GM18507 (cell line): ENCODE measurements at places on chromosomes 4 and X.
A peak's percentile ranks its signal among the peaks of the same experiment; 100 is the strongest.

- no peak for DNase-seq
Measured at GRCh38 chr4:168847771-168848502, 162.1 kb downstream of the CBR4 start.

- DNase-seq, result no peak
Measured at GRCh38 chr4:67571975-67572374, 13.4 kb downstream of the STAP1 start.

- no peak for DNase-seq
Measured at GRCh38 chr4:25792876-25793275, 69.9 kb downstream of the SEL1L3 start.

- no peak for DNase-seq
Measured at GRCh38 chrX:2829469-2830246, 928 bp downstream of the GYG2 start.

DNA sequence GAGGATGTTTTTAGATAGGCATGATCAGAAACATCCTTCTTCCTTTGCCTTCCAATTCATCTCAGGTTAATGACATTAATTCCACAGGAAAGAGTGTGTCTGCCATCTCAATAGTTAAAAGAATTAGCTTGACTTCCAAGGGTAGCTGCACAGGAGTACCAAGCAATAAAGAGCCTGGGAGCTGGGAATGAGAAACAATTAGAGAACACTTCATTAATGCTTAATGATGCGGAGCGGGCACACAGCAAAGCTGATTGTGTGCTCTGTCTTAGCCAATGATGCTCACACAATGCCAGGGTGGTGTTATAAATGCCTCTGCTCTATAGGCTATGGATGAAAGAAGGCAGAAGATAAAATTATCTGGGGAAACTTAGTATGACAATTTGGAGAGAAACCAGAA, 1052.5 kb upstream of the LCORL start:
- DNase-seq, result no peak

DNA sequence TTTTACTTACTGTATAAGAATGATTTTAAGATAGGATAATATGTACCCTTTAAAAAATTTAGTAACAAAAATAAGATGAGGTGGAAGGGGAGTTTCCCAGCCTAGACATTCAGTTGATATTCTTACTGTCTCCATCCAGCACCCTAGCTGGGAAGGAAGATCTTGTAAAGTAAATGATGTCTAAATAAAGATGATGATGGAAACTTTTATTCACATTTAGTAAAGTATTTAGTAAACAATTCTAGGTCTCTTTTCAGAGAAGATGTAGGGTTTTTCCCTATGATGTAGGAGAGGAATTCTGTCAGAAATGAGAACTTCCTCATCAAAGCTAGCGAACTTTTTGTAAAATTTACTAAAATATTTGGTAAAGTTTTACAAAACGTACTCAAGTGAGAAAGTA, 136.8 kb downstream of the RAPGEF2 start:
- no peak for DNase-seq

DNA sequence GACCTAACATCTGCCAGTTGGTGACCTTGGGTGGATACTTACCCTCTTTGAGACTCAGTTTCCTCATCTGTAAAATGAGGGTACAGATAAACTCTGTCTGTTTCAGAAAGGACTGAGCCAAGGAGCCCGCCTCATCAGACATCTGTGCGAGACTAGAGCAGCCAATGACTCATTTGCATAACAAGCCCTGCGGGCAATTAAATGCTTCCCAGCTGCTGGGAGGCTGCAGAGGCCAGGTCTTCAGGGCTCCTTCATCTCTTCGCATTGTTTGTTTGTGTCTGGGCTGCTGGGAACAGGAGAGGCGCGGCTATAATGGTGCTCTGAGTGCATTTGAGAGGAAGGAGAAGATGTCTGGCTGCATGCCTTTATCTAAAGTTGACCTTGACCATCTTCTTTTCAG, 85.0 kb downstream of the ADRA2C start:
- no peak for DNase-seq

- DNase-seq, result no peak
Measured at GRCh38 chrX:120305531-120306141, 5.6 kb downstream of the TMEM255A start.

- DNase-seq, result no peak
Measured at GRCh38 chrX:40068048-40068447, 29.7 kb downstream of the BCOR start.

DNA sequence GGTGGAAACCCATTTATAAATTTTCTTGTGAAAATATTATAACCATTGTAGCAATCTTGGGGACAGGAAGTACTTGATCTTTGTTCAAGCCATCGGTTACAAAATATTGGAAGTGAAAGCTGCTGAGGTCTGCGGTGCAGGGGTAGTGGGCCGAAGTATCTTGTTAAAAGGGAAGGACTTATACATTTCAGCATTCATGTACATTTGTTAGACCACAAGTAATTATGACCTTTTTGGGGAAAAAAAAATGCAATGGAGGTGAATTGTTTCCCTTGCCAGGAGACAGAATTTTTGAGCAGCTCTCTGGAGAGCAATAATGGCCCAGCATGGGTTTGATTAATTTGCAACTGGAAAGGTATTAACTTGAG, 121.3 kb downstream of the EGF start:
- DNase-seq, result peak; percentile 49

DNA sequence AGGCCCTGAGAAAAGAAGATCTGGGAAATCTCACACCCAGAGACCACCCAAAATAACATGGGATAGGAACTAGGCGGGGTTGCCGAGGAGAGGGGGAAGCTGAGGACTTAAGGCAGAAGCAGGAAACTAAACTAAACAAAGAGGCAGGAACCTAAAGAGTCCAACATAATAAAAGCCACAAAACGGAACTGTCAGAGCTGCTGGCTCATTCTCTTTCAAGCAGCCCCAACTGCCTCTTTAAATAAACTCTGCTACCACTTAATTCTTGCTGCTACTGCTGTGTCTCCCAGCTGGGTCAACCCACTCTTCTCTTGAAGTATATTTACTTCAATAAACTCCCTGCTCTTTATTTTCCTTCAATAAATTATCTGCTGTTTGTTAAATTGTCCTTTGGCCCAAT, 44.5 kb downstream of the MAGEB16 start:
- no peak for DNase-seq

DNA sequence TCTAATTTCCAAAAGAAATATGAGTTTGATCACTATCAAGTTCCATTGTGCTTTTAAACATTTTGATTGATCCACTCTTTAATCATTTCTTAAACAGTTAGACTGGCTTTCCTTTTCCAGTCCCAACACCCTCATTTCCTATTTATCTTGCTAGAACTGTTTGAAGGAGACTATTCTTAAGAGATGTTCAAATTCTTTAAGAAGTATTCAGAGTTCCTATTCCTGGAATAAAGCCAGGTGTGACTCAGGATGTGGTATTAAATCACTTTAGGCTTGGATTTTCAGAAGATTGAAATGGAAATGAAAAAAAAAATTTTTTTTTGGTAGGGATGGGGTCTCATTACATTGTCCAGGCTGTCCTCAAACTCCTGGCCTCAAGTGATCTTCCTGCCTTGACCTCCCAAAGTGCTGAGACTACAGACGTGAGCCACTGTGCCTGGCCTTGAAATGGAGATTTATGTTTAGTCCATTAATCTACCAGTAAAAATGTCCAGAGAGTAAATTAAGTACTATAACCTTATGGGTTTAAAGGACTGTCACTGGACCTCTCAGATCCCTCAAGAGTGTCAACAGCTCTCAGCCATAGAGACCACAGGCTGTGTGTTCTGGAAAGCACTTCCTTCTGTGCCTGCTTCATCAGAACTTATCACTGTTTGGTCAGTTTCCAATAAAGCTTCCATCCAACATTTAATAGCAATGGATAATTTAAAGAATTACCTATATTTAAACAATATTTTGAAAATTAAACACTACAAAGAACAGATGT, 90.7 kb downstream of the CDS1 start:
- DNase-seq, result no peak

DNA sequence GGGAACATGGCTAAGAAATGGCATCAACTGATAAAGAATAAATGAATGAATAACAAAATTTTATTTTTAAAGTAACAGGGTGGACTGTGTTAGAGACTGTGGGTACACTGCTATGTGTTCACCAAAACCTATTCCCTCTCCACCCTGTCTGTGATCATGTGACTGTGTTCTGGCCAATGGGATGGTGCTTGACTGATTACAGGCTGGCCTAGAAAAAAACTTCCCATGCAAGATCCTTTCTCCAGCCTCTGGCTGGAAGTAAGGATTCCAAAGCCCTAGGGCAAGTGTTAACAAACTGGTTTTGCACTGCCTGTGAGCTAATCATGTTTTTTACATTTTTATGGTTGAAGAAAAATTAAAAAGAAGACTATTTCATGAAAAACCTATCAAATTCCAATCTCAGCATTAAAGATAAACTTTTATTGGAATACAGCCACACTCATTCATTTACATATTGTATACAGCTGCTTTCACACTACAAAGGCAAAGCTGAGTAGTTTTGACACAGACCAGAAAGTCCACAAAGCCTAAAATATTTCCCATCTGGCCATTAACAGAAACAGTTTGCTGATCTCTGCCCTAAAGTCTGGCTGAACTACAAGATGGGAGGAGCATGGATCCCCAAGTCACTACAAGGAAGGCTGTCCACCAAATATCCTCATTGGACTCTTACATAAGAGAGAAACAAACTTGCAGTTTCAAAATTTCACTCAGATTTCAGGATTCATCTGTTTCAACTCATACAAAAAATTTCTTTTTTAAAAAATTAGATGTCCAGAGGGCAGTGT, 133.2 kb downstream of the ARHGAP6 start:
- DNase-seq, result no peak

- DNase-seq, result no peak
Measured at GRCh38 chrX:148885203-148885602, 384.8 kb downstream of the AFF2 start.

DNA sequence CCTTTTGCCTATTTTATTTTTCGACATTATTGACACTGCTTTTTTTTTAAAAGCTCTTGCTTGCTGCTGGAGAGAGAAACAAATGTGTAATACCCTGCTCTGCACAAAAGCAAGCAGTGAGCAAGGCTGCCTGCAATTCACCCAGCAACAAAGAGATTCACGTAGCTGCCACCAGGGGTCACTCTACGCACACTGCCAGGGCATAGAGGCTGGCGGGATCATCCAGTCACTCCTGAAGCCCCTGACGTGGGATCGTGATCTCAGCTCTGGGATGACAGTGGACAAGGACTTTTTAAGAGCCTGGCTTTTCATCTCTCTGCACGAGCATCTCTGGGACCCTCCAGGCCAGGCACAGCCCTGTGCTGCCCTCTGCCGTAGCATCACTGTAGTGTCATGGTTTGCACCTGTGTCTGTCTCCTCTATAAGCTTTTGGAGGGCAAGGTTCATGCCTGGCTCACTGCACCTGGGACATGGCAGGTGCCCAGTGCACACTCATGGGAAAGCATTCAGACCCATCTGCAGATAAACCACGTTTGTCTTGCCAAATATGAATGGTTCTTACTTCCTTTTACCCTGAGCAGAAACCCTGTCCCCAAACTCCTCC, 19.8 kb downstream of the C4orf50 start:
- DNase-seq, result peak; percentile 43

DNA sequence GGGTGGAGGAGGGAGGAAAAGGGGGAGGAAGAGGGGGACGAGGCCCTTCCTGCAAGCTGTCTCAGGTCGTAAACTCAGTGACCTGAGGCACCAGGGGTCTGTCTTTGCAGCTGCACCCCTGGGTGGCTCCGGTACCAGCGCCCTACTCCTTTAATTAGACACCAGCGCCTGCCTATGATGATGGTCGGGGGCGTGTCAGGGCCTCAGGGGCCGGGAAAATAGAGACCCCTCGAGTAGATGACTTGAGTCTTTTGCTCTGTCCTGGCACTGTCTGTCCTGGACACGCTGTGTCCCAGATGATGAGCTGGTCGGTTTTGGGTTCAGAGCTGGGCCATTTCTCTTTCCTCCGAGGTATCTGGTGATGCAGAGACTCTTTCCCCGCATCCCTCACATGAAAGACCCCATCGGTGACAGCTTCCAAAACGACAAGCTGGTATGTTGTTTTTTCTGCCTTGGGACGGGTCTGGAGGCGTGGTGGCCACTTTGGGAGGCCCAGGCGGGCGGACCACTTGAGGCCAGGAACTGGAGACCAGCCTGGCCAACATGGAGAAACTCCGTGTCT, 11.2 kb downstream of the SLC25A6 start:
- no peak for DNase-seq
